ENCODE measurements at places on chromosomes 11 and 22.
A peak's percentile ranks its signal among the peaks of the same experiment; 100 is the strongest.

GRCh38 chr11:65826984-65827735 is 6.6 kb upstream of the SNX32 start:
- DNase-seq, result no peak

DNA sequence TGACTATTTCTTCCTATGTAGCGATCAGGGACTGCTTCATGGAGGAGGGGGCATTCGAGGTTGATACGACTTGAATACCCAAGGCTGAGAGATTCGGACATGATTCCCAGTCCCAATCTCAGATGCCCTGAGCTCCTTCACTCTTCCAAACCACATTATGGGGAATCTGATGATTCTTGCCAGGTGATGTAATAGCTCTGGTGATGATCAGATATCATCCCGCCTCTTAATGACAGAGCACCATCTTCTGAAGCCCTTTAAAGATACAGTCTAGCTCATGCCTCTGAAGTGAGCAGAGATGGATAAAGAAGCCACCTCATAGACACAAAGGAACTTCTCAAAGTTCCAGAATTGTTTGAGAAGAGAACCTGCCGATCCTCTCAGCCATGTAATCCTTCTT is 8.9 kb upstream of the CLMP start:
- DNase-seq, result no peak

DNA sequence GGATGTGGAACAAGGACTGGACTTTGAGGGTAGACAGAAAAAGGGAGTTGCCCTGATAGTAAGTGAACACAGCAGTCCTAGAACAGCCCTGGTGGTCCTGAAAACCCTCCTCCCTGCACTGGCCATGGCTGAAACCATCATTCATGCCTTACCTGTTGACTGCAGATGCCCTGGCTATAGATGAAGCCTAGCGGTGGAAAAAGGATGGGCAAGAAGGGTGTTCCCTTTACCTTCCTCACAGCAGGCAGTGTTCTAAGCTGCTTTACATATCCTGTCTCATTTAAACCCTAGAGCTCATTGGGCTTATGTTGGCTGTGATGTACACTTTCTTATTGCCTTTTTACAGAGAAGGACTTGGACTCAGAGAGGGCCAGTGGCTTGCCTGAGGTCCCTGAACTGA is 133.6 kb downstream of the C11orf91 start:
- no peak for DNase-seq

- no peak for DNase-seq
Measured at GRCh38 chr11:78331711-78332110, 85.9 kb downstream of the GAB2 start.

DNA sequence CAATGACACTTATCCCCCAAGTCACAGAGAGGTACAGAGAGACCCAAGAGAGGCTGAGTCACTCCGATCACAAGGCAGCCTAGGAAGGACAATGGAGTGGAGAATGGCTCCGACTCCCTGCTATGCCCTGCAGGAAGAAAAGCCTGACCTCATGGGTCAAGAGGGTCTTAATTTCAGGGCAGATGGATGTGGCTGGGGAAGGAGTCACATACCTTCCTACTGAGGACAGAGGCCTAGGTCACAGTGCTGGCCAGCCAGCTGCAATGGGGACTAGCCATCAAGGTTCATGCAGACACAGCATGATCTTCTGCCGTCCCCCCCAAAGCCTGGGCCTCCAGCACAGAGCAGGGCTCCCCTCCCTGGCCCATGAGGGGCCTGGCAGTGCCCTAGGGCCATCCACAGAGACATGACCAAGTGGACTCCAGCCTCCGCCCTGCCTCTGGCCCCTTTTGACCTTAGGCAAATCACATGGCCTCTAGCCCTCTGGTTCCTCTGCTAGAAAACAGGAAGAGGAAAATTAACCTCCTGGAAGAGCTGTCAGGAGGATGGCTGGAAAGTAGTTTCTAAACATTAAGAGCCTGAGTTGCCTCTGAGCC is 1.8 kb downstream of the ARRB1 start:
- DNase-seq, result no peak

GRCh38 chr11:62144641-62145255 is 20.9 kb downstream of the INCENP start:
- DNase-seq, result no peak

DNA sequence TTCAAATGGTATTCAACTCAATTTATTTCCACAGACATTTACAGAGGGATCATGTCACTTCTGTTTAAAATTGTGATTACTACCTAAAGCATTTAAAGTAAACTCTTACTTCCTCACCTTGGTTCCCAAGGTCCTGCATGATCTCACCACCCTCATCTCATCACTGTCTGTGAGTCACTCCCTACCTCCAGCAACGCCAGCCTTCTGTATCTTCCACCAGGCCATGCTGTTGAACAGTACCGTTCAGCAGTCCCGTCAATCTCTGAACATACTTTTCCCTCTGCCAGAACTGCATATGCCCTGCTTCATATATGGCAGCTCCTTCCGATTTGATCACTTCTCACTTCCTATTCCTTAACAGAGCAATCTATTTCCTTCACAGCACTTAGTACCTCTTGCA is 2.0 kb downstream of the FBXO3 start:
- DNase-seq, result no peak

DNA sequence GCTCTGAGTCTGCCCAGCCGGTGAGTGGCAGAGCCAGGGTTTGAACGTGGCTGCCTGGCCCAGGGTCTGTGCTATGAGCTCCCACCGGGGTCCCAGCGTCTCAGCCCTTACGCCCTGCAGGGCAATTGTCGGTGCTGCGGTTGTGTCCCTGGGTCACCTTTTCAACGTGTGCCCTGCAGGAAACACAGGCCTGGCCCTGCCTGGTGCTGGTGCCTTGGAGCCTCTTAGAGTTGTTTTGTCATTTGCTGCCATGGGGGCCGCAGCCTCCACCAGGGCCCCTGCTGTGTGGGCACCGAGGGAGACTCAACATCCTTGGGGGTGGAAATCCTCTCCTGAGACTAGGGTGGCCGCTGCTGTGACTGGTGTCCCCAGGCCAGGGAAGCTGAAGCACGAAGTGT is 50.6 kb upstream of the SLC22A12 start:
- no peak for DNase-seq

DNA sequence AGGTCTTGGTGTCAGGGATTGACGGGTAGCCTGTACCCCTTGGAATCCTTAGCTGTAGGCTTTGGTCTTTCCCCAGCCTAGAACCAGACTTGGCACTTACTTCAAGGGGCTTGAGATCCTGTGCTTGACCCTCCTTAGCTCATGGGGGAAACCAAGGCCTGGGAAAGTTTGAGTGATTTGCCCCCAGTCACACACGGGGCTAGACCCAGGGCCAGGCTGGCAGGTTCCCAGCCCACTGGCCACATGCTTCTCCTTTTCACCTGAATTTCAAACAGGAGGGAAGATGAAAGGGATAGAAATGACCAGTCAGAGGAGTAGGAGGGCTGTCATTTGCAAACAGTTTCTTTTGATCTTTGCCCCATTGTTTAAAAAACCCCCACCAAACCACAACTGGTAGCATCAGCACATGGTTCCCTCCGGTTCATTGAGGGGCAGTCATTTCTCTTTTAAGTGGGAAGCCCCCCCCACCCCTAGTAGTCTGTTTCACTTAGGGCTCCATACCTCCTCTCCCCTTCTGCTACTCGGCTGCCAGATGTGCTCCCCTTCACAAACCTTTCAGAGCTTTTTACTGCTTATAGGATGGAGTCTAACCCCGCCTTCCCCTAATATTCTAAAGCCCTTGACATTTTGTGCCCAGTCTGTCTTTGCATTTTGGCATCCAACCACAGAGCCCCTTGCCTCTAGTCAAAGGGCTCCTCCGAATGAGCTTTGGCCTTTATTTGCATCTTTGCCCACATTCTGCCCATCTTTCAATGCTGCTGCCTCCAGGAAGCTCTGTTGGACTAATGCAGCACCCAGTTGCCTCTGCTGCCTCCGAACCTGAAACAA is 37.6 kb downstream of the ZNRF3 start:
- no peak for DNase-seq

GRCh38 chr22:44144046-44144569 is 36.6 kb upstream of the PARVG start:
- DNase-seq, result no peak

DNA sequence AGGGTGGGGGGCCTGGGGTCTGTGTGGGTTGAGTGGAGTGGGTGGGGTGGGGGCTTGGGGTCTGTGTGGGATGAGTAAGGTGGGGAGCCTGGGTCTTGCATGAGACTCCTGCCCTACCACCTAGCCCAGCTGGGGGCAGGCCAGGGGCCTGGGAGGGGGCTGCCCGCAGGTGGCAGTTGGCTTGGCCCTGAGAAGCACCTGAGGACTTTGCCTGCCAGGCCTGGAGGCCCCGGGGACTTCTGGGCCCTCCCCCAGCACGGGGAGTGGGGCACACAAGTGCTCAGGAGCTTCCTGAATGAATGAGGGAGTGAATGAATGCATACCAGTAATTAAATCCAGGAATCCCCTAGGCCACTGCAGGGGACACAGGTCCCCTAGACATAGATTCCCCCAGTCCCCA is 6.6 kb downstream of the PHLDA2 start:
- no peak for DNase-seq

GRCh38 chr11:31779374-31779791 is 31.7 kb downstream of the PAX6 start:
- no peak for DNase-seq

DNA sequence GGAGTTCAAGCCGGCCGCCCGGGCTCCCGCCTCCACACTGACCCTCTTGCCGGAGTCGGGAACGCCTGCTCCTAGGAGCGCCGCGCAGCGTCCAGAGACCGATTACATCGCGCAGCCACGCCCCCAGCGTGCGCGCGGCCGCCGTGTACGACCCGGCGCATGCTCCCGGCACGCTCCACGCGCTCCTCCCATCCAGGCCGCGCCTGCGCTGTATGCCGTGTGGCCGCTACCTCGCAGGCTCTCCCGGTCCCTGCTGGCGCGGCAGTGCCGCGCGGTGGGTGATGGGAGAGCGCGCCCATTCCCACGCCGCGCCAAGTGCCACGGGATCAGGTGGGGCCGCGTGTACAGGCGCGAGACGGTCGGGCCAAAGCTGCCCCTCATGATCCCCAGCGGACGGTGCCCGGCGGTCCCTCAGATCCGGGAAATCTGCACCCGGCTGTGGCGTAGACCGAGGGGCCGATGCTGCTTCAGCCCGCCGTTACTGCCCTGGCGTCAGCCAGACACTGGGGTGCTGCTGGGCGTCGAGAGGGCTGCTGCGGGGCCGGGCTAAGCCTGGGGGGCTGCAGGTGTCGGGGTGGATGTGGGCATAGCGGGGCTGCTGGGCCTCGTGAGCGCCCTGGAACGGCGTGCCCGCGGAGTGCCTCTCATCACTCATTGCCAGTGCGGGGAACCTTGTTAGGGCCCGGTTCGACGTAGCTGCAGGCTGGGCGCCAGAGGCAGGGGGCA is at the start of the genes GNB1L and RTL10:
GNB1L (minus strand) TSS at position 97 of the 726 bp plus-strand sequence. CDS start 33,519 bp downstream, outside the sequence.
RTL10 (minus strand) TSS at position 97 of the 726 bp plus-strand sequence. CDS start 2,613 bp downstream, outside the sequence.
- peak; percentile 96 for DNase-seq

- DNase-seq, result peak; percentile 85
Measured at GRCh38 chr22:31970490-31971444, 26.4 kb downstream of the YWHAH start.

GRCh38 chr11:110762590-110762989 is 50.4 kb upstream of the ARHGAP20 start:
- DNase-seq, result no peak

- DNase-seq, result no peak
Measured at GRCh38 chr11:128234143-128234542, 353.2 kb downstream of the ETS1 start.

- no peak for DNase-seq
Measured at GRCh38 chr22:44012162-44012561, 11.9 kb upstream of the PARVB start.

- DNase-seq, result no peak
Measured at GRCh38 chr11:17459236-17459896, 17.3 kb downstream of the ABCC8 start.

DNA sequence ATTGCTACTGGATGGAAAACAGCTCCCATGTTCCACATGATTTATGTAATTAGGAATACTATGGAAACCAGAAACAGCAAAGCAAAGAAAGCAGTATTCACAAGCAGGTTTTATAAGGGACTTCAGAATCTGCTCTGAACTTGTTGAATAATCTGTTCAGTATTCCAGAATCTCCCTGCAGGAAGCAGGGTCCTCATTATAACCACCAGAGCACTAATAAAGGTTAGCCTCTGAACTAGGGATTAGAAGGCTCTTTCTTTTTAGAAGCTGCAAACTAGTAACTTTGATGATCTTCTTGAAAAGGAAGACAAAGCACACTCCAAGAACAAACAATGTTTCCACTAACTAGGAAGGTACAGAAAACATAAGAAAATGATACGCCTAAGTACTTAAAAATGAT is 125.8 kb downstream of the DCDC1 start:
- DNase-seq, result no peak

- DNase-seq, result no peak
Measured at GRCh38 chr11:73420136-73420535, 43.9 kb downstream of the RELT start.

DNA sequence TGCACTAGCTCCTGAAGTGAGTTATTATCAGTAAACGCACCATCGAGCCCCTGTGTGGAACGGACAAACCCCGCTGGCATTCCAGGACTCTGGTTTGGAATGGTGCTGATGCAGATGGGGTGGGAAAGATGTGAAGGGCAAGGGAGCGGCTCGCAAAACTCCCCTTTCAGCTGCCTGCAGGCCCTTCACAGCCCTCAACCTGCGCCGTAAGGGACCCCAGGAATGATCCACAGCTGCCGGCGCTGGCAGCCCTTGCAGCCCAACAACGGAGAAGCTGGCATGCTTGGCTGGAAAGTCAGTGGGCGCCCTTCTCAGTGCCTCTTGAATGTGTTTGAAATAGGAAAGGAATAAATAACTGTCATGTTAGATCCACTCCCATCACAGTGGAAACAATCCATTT is 1445.5 kb downstream of the BRD1 start:
- DNase-seq, result no peak

DNA sequence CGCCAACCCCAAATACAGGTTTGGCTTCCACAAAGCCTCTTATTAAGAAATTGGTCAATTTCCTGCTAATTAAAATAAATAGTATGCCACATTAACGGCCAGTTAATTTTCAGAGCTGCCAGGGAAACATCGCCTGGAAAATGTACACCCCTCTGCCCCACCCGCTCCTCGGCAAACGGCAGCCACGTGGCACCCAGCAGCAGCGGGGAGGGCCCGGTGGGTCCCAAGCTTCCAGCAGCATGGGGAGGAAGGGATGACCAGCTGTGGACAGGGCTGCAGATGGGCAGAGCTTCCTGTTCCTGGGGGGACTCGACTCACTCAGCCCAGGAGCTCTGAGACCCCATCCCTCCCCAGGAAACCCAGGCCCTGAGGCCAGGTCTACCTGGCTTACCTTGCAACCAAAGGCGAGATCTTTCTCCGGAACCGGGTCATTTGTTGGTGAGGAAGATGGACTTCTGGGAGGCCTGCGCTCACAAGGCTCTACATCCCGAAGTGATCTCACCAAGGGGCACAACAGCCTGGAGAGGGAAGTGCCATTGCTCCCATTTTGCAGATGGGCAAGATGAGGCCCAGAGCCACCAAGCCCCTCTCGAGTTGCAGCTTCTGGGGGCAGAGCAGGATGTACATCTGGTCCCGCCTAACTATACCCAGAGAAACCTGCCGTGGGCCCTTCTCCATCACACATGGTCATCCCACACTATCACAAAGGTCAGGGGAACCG is 68.3 kb downstream of the IGLL1 start:
- no peak for DNase-seq

GRCh38 chr22:31098632-31099110 is 8.7 kb downstream of the SELENOM start:
- DNase-seq, result no peak
